Ammon's horn (tissue), 1 donor: ENCODE measurements at places on chromosomes 3 and 15.

GRCh38 chr3:126857928-126858327 is 125.0 kb upstream of the PLXNA1 start:
- no peak for DNase-seq

DNA sequence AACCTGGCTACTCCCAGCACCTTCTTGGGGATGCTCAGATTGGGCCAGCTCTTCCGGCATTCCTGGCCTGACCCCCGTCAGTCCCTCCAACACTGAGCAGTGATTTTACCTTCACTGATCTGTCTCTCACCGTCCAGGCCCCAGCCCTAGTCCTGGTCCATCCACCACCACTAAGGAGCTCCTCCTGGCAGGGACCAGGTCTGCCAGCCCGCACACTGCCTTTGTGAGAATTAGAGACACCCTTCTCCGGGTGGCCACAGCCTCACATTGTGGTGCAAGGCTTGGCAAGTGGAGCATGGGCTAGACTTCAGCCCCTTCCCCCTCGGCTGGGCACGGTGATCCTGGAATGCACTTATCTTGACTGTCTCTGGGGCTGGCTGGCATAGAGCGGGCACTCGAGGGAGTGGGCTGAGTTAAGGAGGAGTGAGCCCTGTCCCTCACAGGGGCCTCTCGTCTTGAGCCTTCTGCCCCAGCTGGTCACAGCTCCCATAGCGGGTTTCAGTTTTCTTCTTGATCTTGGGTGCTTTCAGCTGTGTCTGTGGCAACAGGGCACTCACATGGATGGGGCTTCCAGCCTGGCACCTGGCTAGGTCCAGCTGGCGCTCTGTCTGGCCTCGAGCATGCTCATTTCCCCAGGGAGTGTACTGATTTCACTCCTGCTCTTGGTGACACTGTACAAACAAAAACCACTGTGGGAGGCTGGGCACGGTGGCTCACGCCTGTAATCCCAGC is 53.9 kb downstream of the LINGO1 start:
- DNase-seq: no peak

GRCh38 chr15:64809649-64810496 is 15.6 kb downstream of the PIF1 start:
- DNase-seq: peak; percentile 85

DNA sequence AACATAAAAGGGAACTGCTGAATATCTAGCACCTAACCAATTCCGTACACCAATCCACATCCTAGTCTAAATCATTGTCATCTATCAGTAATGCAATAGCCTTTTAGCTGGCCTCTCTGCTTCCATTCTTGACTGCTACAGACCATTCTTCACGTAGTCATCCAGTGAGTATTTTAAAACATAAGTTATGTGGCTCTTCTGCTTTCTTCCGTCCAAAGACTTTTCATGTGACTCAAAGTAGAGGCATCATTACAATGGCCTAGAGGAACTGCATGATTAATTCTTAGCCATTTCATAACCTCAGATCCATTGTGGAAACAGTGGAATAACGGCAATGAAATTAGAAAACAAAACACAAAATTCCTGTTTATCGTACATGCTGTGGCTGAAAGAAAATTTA is 88.9 kb upstream of the CBLB start:
- DNase-seq: no peak

DNA sequence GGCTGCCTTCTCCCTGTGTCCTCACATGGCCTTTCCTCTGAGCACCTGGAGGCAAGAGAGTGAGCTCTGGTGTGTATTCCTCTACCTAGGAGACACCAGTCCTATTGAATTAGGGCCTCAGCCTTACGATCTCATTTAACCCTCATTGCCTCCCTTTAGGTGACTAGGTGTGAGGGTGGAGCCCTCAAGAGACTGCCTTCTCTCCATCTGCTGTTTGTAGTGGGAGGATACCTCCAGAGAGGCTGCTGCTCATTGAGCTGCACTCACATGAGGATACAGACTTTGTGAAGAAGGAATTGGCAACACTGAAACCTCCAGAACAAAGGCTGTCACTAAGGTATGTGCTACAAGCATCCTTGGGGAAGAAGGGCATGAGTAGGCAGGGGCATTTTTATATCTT is at the start of gene CCR8:
TSS of gene CCR8 (plus strand) at position 217 of the 400 bp plus-strand sequence. CDS start 2,623 bp downstream, outside the sequence.
- DNase-seq: no peak

GRCh38 chr3:43238801-43239200 is 47.5 kb upstream of the SNRK start:
- no peak for DNase-seq

DNA sequence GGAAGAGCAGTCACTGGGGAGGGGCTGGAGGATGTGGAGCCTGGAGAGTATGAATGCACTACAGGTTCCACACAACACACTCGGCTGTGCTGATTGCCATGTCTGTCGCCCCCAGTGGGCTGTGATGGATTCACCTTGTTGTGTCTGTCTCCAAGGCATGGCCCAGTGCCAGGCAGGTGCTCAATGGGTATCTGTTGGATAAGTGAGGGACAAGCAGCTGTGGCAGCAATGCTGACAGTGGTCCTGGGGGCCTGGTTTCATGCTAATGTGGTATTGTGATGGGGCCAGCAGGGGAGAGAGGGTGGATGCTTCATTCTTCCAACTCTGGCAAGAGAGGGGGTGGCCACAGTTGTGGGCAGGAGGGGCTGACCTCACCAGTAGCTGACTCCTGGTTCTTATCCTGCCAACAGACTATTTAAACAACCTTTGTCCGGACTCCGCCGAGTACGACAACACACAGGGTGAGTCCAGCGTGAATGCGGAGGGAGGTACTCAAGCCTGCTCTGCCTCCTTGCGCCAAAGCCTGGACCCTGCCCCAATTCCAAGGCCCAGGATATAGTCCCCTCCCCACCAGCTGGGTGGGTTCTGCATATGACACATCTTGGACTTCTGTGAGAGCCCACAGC is 47.3 kb upstream of the NR2C2 start:
- no peak for DNase-seq
